Stimulated activated CD8-positive, alpha-beta memory T cell treated with anti-CD3 and anti-CD28 coated beads, Interleukin-15, amount 100 ng/mL, for 4 hours (primary cell): ENCODE measurements at places on chromosomes 4 and X.

DNA sequence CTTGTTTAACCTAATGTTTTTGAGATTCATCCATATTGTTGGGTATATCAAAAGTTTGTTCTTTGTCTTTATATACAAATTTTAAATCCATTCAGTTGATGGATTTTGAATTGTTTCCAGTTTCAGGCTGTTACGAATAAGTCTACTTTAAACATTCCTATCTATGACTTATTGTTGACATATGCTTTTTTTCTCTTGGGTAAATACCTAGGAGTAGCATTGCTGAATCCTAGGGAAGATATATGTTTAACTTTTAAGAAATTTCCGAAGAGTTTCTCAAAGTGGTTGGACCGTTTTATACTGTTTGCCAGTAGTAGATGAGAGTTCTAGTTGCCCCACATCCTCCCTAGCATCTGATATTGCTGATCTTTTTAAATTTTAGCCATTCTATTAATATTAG is 60.9 kb upstream of the IL13RA1 start:
- no peak for DNase-seq

DNA sequence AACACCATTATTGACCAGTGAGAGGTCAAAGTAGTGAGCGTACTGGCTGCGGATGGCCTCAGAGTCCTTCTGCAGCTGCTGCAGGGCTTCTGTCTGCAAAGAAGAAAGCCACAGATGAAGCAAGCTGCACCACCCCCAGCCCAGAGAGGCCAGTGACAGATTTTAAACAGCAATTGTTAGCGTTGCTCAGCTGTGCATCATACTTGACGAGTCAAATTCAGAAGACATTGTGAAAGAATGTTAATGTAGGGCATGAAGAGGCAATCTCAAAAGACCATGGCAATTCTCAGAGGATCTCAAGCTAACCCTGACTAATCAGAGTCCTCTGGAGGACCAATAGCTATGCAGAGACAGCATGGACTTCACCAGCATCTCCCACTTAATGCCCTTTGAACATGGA is 16.6 kb downstream of the DKC1 start:
- DNase-seq: no peak

DNA sequence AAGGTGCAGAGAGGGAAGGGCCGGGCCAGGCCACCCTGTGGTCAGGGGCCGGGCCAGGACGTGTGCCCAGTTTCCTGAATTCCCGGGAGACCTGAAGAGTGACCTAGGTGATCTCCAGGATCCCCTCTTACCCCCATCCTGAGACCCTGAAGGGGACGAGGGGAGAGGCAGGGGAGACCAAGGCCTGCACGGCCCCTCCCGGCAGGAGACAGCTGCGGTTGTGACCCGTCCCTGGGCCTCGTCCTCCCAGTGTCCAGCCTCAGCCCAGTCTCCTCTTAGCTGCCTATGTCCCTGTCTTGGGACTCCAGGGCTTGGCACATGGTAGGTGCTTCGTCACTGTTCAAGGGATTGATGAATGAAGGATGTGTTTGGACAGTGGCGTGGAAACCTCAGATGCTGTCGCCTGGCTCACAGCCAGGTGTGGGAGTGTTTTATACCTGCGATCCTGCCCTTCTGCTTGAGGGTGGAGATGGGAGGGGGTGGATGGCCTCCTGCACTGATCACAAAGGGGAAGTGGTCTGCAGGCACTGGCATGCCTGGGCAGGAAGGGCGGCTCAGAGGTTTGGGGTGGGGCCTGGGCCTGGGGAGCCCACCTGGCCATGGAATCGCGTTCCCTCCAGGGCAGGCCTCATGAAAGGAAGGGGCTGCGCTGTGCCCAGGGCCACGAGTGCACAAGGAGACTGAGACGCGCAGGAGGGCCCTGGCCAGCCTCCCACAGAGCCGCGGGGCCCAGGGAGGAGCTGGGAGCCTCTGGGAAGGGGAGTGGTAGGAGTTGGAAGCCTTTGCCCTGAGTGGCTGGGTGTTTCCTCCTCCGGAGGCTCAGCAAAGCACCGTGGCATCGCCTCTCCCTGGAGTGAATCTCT is 6.9 kb downstream of the SH3TC1 start:
- DNase-seq: no peak

DNA sequence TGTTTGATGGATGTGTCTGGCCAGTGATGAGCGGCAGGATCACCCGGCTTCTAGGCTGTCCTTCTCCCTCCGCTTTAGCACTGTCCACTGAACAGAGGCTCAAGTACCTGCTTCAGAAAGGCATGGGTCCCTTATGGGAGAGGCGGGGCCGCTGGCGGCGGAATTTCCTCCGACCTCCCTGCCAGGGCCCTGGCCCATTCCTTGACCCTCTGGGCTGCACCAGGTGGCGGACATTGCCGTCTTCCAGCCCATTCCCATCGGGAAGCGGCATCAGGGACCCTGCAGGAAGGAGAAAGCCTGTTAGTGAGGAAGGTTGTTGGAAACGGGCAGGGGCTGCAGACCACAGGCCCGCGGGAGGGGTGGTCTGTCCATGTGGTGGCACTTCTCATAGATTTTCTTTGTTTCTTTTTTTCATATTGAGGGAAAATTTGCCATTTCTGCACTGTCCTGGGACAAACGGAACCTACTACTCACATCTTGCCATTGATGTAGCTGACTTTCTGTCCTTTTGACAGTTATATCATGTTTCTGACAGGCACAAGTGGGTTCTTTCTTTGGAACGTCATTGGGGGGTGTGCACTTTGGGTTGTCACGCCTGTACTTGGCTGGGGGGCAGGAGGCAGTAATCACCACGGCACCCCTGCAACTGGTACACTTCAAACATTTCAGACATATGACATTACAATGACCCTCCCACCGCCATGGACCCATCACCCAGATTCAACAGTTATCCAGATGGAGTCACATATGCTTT is 6.1 kb downstream of the APLN start:
- DNase-seq: no peak

GRCh38 chr4:129345609-129346008 is 249.7 kb downstream of the C4orf33 start:
- no peak for DNase-seq

- DNase-seq: no peak
Measured at GRCh38 chrX:55648434-55648833, 25.2 kb downstream of the FOXR2 start.

DNA sequence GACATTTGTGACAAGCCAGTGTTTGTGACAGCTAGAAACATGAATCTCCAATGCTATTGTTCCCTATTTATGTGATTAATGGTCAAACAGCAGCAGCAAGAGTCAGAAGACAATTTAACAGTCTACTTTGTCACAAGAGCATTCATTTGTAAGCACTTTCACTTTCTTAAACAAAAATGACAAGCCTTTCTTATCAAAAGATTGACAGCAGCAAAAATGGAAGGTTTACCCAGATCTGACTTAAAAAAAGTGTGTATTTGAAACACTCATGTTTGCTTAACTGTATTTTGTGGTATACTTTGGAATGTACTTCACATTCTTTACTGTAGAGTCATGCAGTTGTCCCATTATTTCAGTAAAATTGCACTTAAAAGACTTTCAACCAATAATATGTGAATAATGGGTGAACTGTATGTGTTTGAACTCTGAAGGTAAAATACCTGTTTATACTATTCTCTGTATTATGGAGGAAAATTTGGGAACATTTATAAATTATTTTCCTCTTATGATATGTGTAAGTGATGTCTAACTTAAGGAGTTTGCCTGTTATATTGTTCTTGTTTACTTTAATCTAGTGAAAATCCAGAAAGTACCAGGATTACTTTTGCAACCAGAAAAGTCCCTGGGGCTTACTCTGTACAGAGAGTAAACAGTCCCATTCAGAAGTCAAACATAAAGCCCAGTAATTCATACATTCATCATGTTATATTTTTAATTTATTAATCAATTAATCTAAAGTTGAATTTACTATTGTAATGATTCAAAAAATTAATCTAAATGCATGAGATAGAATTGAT is 314.9 kb upstream of the TRAM1L1 start:
- DNase-seq: no peak

GRCh38 chrX:96693407-96693806 is 8.8 kb downstream of the DIAPH2 start:
- no peak for DNase-seq

- DNase-seq: no peak
Measured at GRCh38 chrX:102067966-102068723, 57.3 kb upstream of the TCEAL2 start.

GRCh38 chr4:145485120-145485519 is 3.5 kb downstream of the SMAD1 start:
- DNase-seq: no peak

DNA sequence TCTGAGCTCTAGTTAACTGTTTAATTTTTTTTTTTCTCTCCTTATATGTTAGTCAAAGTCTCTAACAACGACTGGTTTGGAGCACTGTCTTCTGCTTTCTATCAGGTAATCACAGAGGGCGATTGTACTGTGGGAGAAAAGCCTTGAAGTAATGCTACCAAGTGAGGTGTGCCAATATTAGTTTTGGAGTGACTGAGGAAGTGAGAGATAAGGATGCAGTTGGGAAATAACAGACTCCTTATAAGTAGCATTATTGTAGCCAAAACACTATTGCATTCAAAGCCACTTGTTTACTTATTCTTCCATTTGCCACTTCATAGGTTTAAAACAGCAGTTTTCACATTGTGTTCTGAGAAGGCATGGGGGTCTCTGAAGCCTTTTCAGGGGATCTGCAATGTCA is 79.1 kb upstream of the SLC6A14 start:
- no peak for DNase-seq

GRCh38 chrX:148523303-148524080 is 23.1 kb downstream of the AFF2 start:
- DNase-seq: no peak
